NCI-H2081 treated with DMSO at 0.1 percent for 48 hours (cell line): ENCODE measurements at places on chromosomes 16 and 17.

DNA sequence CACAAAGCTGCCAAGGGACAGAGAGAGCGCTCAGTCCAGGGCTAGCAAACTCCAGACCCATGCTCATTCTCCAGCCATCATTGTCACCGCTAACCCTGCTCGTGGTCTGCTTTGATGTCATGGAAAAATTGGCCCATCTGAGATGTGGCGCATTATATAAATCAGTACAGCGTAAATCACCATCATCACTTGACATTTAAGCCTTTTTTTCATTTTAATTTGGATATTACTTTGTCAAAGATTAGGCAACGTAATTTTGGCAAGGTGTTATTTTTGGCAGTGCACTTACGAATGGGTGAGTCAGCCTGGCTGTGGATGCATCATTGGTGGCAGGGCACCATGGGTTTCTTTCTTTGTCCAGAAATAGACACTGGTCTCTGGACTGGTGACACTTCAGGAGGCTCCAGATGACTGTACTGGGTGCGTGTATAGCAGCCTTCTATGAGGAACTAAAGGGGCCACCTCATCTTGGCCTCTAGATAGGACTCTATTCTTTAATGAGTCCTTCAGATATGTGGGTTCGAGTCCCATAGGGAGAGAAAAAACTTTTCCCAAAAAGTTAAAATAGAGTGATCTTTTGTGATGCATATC lies 166.3 kb downstream of the MSI2 start:
- DNase-seq: no peak

DNA sequence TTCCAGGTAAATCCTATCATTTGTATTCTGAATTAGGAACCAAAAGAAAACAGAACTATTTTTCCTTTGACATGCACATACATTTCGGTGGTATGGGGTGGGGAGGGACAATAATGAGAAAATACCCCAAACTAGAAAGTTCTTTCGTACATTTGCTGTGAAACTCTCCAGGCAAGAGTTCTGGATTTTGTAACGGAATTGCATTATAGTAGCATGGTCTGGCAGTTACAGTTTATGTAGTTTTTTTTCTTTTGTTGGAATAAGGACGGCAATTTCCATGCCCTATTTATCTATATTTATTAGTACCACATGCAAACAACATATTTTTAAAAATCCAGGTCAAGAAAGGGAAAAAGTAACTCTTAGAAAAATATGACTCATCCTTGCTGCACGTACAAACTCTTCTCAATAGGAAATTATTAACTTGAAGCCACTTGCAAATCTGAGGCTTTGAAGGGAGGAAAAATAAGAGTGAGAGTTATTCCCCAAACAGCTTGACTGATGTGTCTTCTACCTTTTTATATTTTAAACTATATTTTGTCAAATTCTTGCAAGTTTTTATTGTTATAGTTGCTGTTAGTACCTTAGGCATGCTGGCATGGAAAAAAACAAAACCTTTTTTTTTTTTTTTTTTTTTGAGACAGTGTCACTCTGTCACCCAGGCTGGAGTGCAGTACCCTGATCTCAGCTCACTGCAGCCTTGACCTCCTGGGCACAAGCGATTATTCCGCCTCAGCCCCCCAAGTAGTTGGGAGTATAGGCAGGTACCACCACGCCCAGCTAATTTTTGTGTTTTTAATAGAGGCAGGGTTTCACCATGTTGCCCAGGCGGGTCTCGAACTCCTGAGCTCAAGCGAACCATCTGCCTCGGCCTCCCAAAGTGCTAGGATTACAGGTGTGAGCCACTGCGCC lies 69.3 kb downstream of the WWP2 start:
- no peak for DNase-seq

GRCh38 chr16:2979669-2980226 lies 498 bp downstream of the PKMYT1 start:
- DNase-seq: no peak

DNA sequence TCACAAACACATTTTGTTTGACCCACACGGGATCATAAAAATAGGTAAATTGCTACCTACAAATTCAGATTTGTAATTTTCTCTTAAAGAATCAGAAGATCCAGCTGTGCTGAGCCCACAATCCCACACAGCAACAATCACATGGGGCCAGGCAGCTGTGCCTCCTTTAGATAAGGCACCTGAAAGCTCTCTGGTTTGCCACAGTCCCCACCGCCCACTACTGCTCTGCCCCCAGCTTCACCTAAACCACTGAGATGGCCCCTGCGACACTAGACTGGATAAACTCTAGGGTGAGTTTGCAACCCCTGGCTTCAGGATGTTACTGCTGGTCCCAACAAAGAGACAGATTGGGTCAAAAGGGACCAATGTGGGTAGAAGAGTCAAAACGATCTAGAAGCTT lies 96.8 kb downstream of the GSG1L start:
- no peak for DNase-seq

GRCh38 chr16:57574646-57575467 lies 32.4 kb downstream of the ADGRG5 start:
- no peak for DNase-seq

GRCh38 chr17:11608396-11608795 lies 10.1 kb downstream of the DNAH9 start:
- no peak for DNase-seq

DNA sequence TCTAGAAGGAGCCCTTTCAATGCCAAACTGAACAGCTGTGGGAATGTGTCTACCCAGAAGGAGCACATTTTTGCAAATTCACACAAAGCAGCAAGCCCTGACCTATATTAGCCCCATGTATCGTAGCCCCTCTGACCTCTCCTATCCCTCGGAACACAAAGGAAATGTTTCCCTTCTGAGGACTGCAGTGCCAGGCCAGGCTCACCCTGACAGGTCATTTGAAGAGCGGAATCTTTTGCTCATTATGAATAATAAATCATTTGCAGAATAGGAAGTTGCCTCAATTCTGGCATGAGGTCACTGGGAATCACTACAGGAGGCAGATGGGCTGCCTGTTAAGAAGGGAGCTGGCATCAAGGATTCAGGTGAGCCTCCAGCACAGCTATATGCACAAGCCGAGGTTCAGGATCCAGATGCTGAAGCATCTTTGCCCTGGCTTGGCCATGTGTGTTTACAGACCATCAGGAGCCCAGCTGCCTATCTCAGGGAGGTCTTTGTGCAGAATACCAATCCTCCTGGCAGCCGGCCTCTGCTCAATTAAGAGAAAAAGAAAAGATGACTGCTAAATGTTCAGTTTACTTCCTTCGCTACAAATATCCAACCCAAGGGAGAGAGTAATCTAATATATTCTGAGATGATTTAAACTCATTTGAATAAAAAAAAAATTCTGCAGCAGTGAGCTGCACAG lies 119.4 kb downstream of the USP31 start:
- DNase-seq: no peak

- DNase-seq: no peak
Measured at GRCh38 chr17:31593806-31594205, 202.3 kb downstream of the RAB11FIP4 start.

GRCh38 chr17:44387804-44388203 lies 1.6 kb downstream of the ITGA2B start:
- DNase-seq: no peak

DNA sequence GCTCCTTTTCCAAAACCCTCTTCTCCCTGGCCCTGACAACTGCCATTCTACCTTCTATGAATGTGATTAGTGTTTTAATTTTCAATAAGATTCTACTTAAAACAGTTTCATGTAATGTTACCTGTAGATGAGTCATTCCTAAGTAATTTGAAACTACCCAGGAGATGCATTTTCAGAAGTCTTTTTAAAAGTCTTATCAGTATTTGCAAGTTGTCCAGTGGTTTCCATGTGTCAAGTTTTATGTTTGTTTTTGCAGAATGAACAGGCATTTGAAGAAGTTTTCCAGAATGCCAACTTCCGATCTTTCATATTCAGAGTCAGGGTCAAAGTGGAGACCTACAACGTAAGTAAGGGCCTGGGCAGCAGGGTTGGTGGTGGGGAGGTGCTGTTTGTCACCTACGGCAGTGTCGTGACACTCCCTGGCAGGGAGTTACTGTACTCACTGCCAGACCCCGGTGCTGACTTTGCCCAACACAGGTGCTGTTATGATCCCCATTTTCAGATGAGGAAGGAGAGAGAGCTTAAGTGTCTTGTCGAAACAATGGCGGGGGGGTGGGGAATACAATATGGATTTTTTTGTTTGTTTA lies 65.0 kb downstream of the RPA1 start:
- DNase-seq: no peak
